Cerebellar cortex (tissue), 1 donor: ENCODE measurements at places on chromosomes 7 and 10.

GRCh38 chr7:50333221-50333651 lies 28.7 kb downstream of the IKZF1 start:
- DNase-seq: no peak

- peak; percentile 8 for DNase-seq
Observed at GRCh38 chr7:15720849-15721471, 34.5 kb upstream of the MEOX2 start.

GRCh38 chr7:91407942-91408341 lies 143.7 kb downstream of the FZD1 start:
- no peak for DNase-seq

GRCh38 chr7:99128076-99128950 lies 15.6 kb downstream of the SMURF1 start:
- DNase-seq: no peak

- no peak for DNase-seq
Observed at GRCh38 chr7:130662426-130662825, 6.1 kb downstream of the COPG2 start.

DNA sequence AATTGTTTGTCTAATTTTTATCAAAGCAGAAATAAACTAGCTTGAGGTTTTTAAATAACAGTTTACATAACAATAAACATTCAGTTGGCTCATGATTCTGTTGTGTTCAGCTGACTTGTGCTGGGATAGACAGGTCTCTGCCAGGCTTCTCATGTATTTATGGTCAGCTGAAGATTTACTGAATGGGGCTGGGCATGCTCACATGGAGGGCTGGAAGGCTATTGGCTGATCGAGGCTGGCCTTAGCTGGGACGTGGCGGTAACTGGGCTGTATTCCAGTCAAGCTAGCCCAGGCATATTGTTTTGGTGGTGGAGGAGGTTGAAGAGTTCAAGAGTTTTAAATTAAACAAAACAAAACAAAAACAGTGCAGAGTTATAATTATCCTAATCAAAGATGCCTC lies 251.0 kb upstream of the MTPN start:
- no peak for DNase-seq

DNA sequence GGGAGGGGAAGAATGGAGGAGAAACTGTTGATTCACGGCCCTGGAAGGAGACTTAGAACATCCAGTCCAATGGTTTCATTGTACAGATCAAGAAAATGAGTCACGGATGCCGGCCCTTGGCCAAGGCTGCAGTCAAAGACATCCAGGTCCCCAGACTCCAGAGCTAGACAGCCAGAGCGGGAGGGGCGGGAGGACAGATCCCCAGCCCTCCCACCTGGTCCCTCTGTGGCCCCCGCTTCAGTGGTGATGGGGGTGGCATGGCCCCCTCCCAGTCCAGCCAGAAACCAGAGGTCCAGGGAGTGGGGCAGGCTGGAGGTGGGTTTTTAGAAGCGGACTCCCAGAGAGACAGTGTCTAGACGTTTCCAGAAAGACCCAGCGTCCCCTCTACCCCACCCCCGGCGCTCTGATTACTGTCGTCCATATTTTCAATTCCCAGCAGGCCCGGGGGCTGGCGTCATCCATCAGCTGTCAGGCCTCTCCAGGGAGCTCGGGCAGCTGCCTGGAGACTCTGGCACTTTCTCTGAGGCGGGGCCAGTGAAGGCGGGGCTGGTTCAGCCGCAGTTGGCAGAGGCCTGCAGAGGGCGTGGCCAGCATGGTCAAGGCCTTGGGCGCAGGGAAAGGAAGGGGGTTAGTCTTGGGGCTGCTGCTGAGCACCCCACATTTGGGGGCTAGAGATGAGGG lies 8.0 kb upstream of the HSPB1 start:
- DNase-seq: peak; percentile 75

DNA sequence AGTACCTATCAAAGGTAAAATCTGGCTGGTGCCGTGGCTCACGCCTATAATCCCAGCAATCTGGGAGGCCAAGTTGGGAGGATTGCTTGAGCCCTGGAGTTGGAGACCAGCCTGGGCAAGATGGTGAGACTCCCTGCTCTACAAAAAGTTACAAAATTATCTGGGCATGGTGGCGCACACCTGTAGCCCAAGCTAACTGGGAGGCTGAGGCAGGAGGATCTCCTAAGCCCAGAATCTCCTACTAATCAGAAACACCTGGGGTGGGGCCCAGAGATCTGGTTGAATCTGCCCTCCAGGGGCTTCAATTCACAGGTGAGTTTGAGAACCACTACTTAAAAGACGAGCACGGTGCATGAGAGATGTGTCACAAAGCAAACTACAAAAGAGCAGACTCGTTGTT lies 2.4 kb downstream of the PLA2G12B start:
- no peak for DNase-seq

DNA sequence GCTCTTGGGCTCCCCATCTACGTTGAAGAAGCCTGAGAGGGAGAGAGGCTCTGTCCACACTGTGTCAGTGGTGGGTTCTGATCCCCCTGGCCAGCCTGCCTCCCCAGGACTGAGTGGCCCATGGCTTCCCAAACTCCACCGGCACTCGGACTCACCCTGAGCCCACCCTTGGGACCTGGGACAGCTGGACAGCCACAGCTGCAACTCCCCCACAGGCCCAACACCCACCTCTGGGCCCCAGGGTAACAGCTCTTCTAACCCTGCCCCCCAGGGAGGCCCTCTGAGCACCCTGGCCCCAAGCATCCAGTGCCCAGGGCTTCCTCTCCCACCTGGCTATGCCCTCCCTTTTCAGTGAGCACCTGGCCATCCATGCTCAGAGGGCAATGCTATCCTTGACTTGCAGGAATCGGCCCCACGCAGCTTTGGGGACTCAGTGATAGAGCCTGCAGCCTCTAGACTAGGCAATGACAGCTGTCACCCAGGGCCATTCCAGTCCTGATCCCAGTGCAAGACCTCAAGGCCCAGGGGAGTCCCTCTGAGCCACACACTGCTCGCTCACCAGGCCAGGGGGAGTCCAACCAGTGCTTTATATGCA lies 17.9 kb downstream of the OGDHL start:
- no peak for DNase-seq

- no peak for DNase-seq
Observed at GRCh38 chr10:22003964-22004281, 393 bp upstream of the DNAJC1 start.

DNA sequence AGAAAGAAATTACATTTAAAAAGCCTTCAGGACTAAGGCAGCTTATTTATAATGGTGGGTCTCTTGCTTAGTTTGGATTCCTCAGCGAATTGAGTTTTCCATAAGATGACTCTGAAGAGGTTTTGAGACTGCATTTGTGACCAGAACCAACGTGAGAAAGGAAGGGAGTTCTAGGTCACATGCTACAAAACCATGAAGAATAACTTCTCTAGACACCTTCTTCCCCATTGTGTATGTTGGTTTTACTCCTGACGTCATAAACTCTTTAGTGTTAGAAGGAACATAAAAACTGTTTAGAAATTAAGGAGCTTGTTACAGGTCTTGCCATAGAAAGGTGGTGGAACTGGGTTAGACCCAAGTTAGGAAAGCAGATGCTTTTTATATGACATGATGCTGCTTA lies 11.1 kb downstream of the PTPN12 start:
- no peak for DNase-seq

DNA sequence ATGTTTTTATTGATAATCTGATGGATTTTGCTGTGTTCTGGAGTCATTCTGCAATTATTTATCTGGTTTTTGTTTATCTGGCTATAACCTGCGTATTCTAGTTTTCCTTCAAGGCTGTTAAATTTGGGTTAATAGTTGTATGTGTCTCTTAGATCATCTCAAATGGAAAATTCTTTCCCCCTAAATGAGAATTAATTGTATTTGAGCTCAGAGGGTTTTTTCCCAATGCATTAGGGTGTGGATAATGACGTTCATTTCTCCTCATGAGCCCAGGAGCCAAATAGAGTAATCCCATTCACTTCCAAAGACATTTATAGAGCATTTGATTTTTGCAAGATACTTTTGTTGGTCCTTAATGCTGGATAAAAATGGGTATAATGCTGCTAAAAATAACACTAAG lies 564.6 kb downstream of the GALNT17 start:
- no peak for DNase-seq

DNA sequence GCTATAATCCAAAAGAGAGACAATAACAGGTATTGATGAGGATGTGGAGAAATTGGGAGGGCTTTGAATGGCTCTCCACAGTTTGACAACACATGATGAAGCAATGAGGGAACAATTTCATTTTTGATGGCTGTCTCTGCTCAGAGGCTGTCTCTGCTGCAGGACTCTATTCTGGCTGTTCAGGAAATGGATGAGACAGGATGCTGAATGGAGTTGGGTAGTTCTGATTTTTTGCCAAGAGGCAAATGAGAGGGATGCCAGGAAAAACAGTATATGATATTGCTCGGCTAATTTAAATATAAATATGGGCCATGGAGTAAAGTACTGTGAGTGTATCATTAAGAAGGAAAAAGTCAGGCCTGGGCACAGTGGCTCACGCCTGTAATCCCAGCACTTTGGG lies 16.8 kb downstream of the APBB1IP start:
- no peak for DNase-seq

DNA sequence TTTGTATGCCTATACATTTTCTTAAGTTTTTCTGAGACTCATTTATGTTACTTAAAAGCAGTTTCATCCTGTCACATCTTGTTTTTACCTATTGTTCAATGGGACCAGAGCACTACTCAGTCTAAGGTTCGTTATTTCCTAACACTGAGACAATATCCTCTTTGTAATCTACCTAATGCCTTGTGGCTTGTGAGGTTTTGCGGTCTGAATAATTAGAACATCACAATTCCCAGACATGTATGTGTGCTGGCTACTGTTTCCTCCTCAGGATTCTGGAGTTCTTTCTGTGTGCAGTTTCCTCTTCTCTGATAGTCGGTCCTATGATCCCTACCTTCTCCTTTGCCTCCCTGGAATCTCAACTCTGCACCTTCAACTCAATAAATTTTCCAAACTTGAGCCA lies 620.2 kb downstream of the ANKRD7 start:
- DNase-seq: no peak

- DNase-seq: no peak
Observed at GRCh38 chr10:86048973-86049372, 317.6 kb downstream of the GRID1 start.

GRCh38 chr10:75100764-75101291 lies 10.6 kb upstream of the SAMD8 start:
- no peak for DNase-seq

DNA sequence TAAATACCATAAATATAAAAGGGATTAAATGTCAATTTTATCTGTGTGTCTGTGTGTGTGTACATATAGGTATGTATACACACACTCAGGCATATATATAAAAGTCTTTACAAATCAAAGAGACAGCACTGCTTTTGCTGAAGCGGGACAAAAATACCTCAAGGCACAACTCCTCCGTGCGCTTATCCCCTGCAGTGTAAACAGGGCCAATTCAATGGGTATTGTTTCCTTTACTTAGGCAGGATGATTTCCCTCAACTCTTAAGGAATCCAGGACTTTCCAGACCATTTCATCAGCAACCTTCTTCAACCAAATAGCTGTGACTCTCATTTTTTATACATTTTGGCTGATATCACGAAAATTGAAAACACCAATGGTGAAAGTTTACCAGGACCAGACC lies 227.7 kb downstream of the CRPPA start:
- no peak for DNase-seq

- no peak for DNase-seq
Observed at GRCh38 chr7:28311670-28312069, 100.6 kb upstream of the CREB5 start.

- DNase-seq: no peak
Observed at GRCh38 chr10:62511656-62512055, 137.5 kb downstream of the ZNF365 start.
